ENCODE measurements at places on chromosomes 7 and 10.

DNA sequence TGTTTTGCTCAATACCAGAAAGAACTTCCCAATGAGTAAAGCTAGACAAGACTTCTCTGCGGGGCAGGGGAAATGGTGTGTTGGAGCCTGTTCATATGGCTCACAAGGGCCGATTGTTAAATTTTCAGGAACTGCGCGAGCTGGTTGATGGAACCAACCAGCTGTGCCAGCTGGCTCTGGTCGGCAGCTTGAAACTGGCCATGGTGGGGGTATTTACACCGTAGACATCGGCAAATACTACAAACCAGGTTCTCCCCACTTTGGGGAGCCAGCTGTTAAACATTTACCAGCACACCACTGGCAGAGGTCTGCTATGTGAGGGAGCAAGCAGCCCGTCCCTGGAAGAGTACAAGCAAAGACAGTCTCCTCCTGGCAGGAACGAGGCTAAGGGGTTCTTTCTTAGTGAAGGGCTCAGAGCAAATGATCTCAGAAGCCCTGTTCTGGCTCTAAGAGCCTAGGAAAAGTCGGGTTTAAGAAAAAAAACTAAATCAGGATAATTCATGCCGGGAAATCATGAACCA, 8.8 kb upstream of the ZMIZ1 start:
- H3K27ac ChIP-seq, result no peak overlapping the region
- H3K4me1 ChIP-seq, result peaks cover 26% of the 10 kb centered on the region

GRCh38 chr7:129479831-129480230, 22.5 kb upstream of the SMKR1 start:
- no peak overlapping the region for H3K4me3 ChIP-seq
- H3K4me1 ChIP-seq, result no peaks in the 10 kb centered on the region
- DNase-seq, result no peak

- H3K36me3 ChIP-seq, result no peaks in the 10 kb centered on the region
- peak overlapping the region; percentile 72 for H3K4me3 ChIP-seq
- no peak overlapping the region for H3K27ac ChIP-seq
- peaks cover 70% of the 10 kb centered on the region for H3K27me3 ChIP-seq
- peak; percentile 57 for DNase-seq
- no peaks in the 10 kb centered on the region for H3K4me1 ChIP-seq
These were observed 588 bp upstream of the PAOX start for GRCh38 chr10:133378251-133379096.

DNA sequence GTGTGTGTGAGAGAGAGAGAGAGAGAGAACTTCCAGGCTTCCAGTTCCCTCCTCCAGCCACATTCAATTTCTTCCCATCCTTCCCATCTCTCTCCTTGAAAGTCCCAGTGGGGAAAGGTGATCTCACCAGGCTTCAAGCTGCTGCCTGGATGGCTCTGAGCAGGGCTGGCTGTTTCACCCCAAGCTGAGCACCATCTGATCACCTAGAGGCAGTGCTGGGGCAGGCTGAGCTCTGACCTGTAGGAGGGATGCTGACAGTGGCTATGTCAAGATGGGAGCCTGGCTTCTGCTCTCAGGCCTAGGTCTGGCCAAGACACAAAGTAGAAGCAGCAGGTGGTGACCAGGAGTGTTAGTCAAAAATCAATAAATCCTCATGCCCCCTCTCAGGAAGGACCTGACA, 370.8 kb downstream of the PLXNA4 start:
- no peak overlapping the region for H3K4me3 ChIP-seq
- no peaks in the 10 kb centered on the region for H3K36me3 ChIP-seq
- H3K27me3 ChIP-seq, result peaks cover 4% of the 10 kb centered on the region
- no peak for DNase-seq

- peaks cover 89% of the 10 kb centered on the region for H3K27me3 ChIP-seq
- peaks cover 8% of the 10 kb centered on the region for H3K36me3 ChIP-seq
- H3K27ac ChIP-seq, result no peak overlapping the region
These were observed 83.2 kb downstream of the PDE1C start for GRCh38 chr7:31986878-31987518.

DNA sequence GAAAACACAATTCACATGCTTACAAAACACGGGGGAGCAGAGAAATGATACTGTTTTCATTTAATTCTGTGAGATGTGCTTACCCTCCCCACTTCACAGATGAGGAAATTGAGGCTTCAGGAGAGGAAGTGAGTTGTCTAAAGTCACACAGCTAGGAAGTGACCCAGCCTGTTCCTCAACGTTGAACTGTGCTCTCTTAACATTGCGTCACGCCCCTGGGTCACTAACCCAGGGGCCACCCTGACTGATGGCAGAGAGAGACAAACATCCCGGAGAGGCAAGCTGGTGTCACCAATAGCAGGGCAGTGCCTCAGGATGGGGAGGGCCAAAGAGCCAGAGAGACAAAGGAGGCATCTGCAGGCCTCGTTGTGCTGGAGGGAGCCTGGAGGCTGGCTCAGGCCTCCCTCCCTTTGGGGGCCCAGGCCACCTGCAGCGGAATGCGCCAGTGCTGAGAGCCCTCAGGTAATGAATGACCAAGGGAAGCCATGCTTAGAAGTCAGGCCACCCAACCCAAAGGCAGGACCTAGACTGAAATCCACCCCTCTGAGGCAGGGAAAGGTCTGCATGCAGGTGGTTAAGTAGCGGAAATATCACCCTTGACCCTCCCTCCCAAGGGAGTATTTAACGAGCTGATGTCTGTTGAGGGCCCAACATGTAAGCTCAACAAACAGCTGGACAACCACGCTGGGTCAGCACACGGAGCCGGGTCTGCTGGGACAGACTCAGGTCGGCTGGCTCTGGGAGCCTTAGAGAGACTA, 81.3 kb downstream of the C10orf105 start:
- H3K36me3 ChIP-seq, result no peaks in the 10 kb centered on the region
- DNase-seq, result no peak
- H3K4me3 ChIP-seq, result no peak overlapping the region
- no peak overlapping the region for H3K27ac ChIP-seq
- peaks cover 66% of the 10 kb centered on the region for H3K4me1 ChIP-seq
- H3K27me3 ChIP-seq, result peaks cover 46% of the 10 kb centered on the region

DNA sequence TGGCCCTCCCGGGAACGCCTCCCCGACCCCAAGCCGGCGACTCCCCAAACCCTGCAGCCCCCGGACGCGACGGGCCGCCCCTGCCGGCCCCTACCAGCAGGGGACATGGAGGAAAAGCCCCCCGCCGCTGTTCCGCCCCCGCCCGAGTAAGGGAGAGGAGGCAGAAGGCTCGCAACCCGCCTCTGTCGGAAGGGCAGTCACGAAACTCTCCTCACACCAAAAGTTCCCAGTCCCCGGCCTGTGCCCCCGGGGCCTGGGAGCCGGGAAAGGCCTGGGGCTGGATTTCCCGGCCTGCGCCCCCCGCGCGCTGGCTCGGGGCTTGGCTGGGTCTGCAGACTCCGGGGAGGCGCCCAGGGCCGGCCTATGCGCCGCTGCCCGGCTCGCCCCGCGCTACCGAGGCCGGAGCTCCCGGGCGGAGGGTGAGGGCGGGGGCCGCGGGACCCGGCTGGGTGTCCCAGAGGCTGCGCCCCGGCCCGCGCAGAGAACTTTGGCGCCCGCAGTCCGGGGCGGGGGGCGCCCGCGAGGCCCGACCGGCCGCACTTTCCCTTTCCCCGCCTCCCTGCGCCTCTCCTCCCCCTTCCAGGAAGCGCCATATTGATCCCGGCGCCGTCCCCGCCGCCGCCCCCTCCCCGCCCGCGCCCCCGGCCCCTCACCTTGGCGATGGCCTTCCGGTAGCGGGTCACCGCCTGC, 728 bp downstream of the PARD3 start:
- H3K27ac ChIP-seq, result no peak overlapping the region
- H3K4me1 ChIP-seq, result peaks cover 48% of the 10 kb centered on the region
- H3K4me3 ChIP-seq, result peak overlapping the region; percentile 84
- H3K27me3 ChIP-seq, result peaks cover 20% of the 10 kb centered on the region

- H3K4me1 ChIP-seq, result peaks cover 20% of the 10 kb centered on the region
- H3K36me3 ChIP-seq, result no peaks in the 10 kb centered on the region
- DNase-seq, result no peak
These were observed 25.1 kb downstream of the PWWP2B start for GRCh38 chr10:132421847-132422751.

DNA sequence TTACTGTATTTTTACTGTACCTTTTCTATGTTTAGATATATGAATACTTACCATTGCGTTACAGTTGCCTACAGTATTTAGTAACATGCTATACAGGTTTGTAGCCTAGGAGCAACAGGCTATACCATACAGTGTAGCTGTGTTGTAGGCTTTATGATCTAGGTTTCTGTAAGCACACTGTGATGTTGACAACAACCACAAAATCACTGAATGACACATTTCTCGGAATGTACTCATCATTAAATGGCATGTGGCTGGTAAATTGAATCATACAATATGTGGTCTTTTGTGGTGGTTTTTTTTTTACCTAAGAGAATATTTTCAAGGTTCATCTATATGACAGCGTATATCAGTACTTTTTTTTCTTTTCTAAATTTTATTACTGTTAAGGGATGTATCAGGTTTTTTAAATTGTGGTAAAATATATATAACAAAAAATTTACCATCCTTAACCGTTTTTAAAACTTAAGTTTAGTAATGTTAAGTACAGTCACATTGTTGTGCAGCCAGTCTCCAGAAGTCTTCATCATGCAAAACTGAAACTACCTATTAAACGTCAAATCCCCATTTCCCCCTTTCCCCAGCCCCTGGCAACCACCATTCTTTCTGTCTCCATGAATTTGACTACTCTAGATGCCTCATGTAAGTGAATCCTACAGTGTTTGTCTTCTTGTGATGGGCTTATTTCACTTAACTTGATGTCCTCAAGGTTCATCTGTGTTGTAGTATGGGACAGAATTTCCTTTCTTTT, 21.5 kb downstream of the BTAF1 start:
- peaks cover 30% of the 10 kb centered on the region for H3K36me3 ChIP-seq
- no peak for DNase-seq
- H3K27ac ChIP-seq, result no peak overlapping the region

- H3K4me1 ChIP-seq, result peaks cover 8% of the 10 kb centered on the region
- no peak overlapping the region for H3K4me3 ChIP-seq
- no peak overlapping the region for H3K27ac ChIP-seq
- H3K36me3 ChIP-seq, result peaks cover 11% of the 10 kb centered on the region
- DNase-seq, result no peak
These were observed 119.3 kb downstream of the CALN1 start for GRCh38 chr7:72292794-72293193.

GRCh38 chr10:12594448-12594944, 245.1 kb downstream of the CAMK1D start:
- peaks cover 3% of the 10 kb centered on the region for H3K4me1 ChIP-seq
- H3K36me3 ChIP-seq, result peaks cover 11% of the 10 kb centered on the region
- H3K27ac ChIP-seq, result no peak overlapping the region
- no peak overlapping the region for H3K4me3 ChIP-seq
- DNase-seq, result no peak
- no peaks in the 10 kb centered on the region for H3K27me3 ChIP-seq

DNA sequence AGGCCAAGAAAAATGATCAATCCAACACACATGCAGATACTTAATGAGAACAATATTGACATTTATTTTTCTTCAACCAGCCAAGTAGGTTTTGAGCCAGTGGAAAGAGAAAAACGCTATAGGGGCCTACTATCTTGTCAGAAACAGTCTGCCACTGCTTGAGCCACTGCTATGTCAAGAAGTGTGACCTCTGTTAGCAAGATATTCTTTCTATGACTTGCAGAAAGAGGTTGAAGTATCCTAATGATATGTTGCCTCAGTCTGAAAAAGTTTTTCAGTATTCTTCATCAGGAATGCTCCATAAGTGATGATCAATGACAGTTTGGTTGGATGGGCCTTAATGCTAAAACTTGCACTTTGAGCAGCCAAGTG, 328.4 kb upstream of the KCND2 start:
- H3K27ac ChIP-seq, result no peak overlapping the region
- H3K36me3 ChIP-seq, result no peaks in the 10 kb centered on the region
- no peak overlapping the region for H3K4me3 ChIP-seq
- DNase-seq, result no peak
- H3K4me1 ChIP-seq, result no peaks in the 10 kb centered on the region

DNA sequence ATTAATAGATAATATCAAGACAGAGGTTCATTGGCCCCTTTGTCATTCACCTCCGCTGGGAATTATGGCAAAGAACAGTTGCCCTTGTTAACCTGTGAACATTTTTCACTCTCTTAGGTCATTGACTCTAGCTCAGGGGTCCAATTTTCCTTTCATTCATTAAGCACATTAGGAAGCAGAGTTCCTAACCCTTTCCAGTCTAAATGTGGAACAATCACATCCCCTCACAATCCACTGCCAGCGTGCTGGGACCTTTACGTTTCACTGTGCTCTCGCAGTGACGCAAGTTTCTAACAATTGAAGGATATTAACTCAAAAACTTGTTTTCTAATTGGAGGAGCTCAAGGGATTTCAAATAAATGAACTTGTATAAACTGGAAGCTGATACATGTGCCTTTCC, 79.3 kb upstream of the MEOX2 start:
- H3K4me3 ChIP-seq, result no peak overlapping the region
- no peaks in the 10 kb centered on the region for H3K4me1 ChIP-seq
- no peak for DNase-seq

DNA sequence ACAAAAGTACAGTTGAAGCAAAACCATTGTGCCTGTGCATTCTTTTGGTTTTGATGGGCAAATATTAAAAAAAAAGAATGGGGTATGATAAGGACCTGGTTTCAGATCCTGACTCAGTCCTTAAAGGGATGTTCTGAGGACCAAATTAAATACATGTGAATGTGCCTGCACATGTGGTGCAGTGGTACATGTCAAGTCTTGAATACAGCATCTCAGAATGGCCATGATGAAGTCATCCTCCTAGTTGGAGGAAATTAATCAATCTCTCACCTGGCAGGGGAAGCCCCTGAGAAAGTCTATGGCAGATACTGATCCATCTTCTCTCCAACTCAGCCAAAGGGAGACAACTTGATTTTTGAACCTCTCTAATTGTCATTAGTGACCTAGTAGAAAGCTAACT, 207.0 kb downstream of the SUGCT start:
- no peak for DNase-seq
- no peaks in the 10 kb centered on the region for H3K4me1 ChIP-seq
- no peak overlapping the region for H3K4me3 ChIP-seq
- no peak overlapping the region for H3K27ac ChIP-seq
- peaks cover 24% of the 10 kb centered on the region for H3K36me3 ChIP-seq

GRCh38 chr7:151676759-151677158, 157.1 kb upstream of the RHEB start:
- no peaks in the 10 kb centered on the region for H3K27me3 ChIP-seq
- peaks cover 15% of the 10 kb centered on the region for H3K4me1 ChIP-seq

DNA sequence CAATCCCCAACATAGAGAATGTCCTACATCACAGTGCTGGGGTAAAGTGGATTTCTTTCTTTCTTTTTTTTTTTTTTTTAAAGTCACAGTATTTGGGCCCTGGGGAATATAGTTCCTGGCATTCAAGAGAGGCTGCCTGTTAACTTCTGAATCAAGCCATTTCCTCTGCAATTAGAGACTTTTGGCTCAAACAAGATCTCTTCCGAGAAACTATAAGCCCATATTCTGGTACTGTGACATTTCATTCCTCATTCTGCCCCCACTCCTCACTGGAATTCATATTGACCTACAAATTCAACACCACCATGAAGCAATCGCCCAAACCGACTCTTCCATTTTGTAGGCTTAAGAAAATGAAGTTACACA, 187.4 kb downstream of the PHTF2 start:
- no peak for DNase-seq
- H3K36me3 ChIP-seq, result no peaks in the 10 kb centered on the region
- H3K27me3 ChIP-seq, result no peaks in the 10 kb centered on the region

Data from WTC11 (cell line).